ENCODE measurements at places on chromosomes 13 and 19. TPM values are rescaled to one million over a fixed set of nuclear protein-coding genes. Genes with fewer than 3 reads are reported as not detected.

DNA sequence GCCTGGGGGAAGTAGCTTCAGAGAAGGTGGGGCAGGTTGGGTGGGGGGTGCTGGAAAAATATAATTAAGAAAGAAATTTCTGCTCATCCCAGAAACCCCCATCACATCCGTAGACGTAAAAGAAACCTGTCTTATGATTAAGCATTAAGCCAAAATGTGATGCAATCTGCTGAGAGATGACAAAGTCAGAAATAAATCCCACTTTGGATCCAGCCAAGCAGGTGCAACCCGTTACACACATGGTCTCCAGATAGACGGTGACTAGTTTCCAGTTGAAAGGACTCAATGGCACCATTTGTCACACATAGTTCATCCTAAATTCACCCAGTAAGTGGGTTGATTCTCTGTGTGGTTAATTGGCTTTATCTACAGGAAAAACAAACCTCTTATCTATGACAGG lies 34.1 kb downstream of the PSG5 start:
- no peaks in the 10 kb centered on the region for H3K36me3 ChIP-seq
- no peaks in the 10 kb centered on the region for H3K4me1 ChIP-seq
- no peak overlapping the region for H3K4me3 ChIP-seq
- DNase-seq: no peak

DNA sequence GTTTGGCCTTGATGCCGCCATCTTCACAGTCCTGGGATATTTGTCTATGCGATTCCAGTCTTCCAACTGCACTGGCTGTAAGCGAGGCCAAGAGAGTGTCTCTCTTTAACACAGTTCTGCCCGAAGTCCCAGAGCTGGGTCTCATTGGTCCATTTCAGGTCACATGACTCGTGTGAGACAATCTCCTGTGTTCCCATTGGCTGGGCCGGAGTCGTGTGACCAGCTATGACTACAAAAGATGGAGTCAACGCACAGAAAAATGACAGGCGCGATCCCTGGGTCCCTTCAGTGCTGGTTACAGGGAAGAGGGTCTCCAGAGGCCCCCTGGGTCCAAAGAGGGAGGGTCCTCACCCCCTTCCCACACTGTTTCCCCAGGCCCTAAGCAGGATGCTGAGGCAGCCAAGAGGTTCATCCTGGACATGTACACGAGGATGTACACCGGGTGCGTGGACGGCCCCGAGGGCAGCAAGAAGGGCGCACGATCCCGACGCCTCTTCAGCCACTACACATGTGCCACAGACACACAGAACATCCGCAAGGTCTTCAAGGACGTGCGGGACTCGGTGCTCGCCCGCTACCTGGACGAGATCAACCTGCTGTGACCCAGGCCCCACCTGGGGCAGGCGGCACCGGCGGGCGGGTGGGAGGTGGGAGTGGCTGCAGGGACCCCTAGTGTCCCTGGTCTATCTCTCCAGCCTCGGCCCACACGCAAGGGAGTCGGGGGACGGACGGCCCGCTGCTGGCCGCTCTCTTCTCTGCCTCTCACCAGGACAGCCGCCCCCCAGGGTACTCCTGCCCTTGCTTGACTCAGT lies 15.9 kb upstream of the S1PR4 start:
- no peak overlapping the region for H3K4me3 ChIP-seq
- H3K27ac ChIP-seq: no peak overlapping the region
- peaks cover 13% of the 10 kb centered on the region for H3K4me1 ChIP-seq
- H3K27me3 ChIP-seq: no peaks in the 10 kb centered on the region
- peak; percentile 58 for DNase-seq
- no peaks in the 10 kb centered on the region for H3K36me3 ChIP-seq

DNA sequence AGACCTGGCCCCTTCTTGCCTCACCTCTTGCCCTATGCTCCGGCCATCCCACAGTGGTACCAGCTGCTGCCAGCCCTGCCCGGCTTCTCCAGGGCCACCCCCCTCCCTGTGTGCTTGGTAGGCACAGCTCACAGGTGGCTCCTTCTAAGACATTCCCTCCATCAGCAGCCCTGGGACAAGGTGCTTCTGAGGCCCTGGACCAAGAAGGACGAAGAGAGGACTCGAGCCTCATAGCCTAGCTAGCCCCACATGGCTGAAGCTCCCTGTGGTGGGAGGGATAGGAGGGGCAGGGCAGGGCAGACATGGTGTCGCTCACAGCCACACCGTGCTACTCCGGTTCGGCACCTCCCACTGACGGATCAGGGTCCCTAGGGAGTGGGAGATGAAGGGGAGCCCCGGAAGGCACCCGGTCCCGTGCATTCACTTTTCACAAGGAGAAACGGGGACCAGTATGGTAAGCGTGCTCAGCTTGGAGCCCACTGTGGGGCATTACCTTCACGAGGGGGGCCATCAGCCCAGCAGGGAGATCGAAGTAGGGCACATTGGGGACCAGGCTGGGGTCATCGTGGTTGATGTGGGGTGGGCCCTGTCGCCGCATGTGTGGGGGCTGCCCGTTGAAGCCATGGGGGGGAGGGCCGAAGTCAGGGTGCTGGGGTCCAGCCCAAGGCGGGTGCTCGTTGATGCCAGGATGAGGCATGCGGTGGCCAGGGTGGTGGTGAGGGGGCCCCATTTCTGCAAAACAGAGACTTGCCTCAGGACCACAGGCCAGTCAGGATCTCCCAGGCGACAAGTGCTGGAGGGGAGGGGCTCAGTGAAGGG lies 19.5 kb downstream of the CHERP start:
- no peak overlapping the region for H3K4me3 ChIP-seq
- H3K36me3 ChIP-seq: peaks cover 94% of the 10 kb centered on the region
- DNase-seq: peak; percentile 13
- H3K27ac ChIP-seq: no peak overlapping the region

The ZNF667 gene
- total RNA-seq: not detected

The CDX2 gene
- 0.04 TPM for total RNA-seq

DNA sequence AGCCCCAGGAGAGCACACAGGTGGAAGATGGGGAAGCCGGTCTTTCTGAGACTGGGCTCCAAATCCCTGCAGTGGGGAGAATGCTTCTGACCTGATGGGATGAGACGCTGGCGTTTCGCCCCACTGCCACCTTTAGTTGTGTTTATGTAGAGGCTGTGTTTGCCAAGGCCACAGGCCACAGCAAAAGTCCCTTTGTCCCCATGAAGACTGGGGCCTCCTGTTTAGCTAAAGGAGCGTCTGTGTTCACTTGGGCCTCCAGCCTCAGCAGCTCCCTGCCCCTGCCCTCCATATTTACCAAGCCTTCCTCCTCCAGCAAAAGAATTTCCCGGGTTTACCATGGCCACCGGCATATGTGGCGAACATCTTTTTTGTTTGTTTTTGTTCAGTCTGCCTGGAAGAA lies 10.4 kb upstream of the KLK14 start:
- peaks cover 5% of the 10 kb centered on the region for H3K36me3 ChIP-seq
- H3K27ac ChIP-seq: no peak overlapping the region
- DNase-seq: no peak

DNA sequence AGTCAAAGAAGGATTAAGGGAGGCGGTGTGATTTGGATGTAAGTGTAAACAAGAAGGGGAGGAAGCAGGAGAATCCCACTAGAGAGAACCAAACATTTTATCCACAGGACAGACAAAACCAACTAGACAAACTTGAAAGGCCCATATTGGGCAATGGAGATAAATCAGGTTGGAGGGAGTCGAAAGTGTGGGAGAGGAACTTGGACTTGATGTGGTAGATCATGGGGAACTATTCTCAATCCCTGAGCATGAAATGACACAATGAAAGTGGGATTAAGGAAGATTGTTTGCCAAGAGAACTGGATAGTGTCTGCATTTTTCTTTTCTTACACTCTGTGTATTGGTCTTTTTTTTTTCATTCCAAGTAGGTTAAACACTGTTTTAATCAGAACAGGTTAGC lies 17.9 kb downstream of the GPR183 start:
- H3K4me1 ChIP-seq: no peaks in the 10 kb centered on the region
- H3K4me3 ChIP-seq: no peak overlapping the region
- H3K27me3 ChIP-seq: no peaks in the 10 kb centered on the region
- no peak for DNase-seq

DNA sequence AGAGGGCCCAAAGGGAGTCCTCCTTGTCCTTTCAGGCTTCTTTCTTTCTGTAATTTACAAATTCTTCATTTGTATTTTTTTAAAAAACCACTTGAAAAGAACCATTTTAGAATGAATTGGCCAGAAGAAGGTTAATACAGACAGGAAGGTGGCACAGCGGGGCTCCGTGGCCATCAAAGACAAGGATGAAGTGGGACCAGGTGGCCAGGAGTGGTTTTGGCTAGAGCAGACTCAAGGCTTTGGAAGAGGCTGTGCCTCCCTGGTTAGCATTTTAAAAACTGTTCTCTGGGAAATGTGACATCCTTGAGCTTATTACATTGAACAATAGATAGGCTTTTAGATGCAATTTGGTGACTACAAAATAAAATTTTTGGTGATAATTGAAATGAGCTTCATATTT lies 48.4 kb downstream of the ATP8A2 start:
- no peaks in the 10 kb centered on the region for H3K27me3 ChIP-seq
- H3K4me3 ChIP-seq: no peak overlapping the region
- H3K4me1 ChIP-seq: no peaks in the 10 kb centered on the region
- H3K27ac ChIP-seq: no peak overlapping the region
- H3K36me3 ChIP-seq: no peaks in the 10 kb centered on the region
- no peak for DNase-seq

DNA sequence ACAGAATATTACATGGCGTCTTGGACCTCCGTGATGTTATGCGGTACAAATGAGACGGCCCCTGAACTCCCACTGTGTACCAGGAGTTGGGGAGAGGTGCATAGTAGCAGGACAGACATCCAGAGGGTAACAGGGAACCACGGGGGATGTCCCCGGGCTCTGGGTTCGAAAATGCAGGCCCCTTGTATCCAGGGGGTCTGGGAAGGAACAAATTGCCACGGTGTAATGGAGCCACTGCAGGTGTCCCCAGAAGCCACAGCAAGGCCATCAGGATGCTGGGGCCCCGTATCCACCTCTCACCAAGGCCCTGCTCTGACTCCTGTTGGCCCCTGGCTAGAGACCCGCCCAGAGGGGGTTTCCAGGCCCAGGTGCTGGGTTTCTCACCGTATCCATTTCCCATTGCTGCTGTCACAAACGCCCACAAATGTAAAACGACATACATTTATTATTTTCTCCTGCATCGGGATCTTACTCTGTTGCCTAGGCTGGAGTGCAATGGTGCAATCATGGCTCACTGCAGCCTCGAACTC lies 77.8 kb downstream of the INSR start:
- H3K4me3 ChIP-seq: no peak overlapping the region
- no peak overlapping the region for H3K27ac ChIP-seq
- no peaks in the 10 kb centered on the region for H3K36me3 ChIP-seq
- DNase-seq: no peak
- 0 out of 3 replicates have a peak, but pooled peaks cover 7% of the 10 kb centered on the region for H3K27me3 ChIP-seq
- no peaks in the 10 kb centered on the region for H3K4me1 ChIP-seq

The KLK15 gene
- not detected for total RNA-seq

DNA sequence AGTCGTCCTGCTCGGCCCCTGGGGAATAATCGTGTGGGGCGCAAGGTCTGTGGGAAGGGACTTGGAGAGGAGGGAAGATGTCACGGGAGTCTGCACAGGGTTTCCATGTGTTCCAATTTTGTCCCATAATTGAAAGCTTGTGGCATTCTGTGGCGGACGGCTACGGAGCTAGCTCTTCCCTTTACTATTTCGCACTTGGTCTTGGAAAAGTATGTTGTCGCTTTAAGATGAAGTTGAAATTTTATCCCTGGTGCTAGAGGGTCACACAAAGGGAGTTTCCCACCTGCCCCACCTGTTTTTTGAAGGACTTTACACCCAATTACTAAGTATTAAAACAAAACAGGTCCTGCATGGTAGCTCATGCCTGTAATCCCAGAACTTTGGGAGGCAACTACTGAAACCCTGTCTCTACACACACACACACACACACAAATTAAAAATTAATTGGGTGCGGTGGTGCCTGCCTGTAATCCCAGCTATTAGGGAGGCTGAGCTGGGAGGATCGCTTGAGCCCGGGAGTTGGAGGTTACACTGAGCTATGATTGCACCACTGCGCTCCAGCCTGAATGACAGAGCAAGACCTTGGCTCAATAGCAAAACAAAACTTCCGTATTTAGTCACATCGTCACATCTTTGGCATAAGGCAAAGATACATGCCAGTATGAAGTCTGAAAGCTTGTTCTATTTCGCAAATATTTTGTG lies 967 bp upstream of the TPT1 start:
- DNase-seq: peak; percentile 47
- H3K36me3 ChIP-seq: peaks cover 42% of the 10 kb centered on the region
- H3K4me1 ChIP-seq: peaks cover 8% of the 10 kb centered on the region
- no peaks in the 10 kb centered on the region for H3K27me3 ChIP-seq
- H3K4me3 ChIP-seq: peak overlapping the region; percentile 96
- peak overlapping the region; percentile 70 for H3K27ac ChIP-seq

- H3K27ac ChIP-seq: no peak overlapping the region
- peak; percentile 75 for DNase-seq
- peaks cover 13% of the 10 kb centered on the region for H3K36me3 ChIP-seq
- H3K4me3 ChIP-seq: no peak overlapping the region
These were observed 10.3 kb upstream of the GARIN5A start for GRCh38 chr19:50486823-50487515.

GRCh38 chr19:49473868-49474541 lies at the start of gene FLT3LG:
FLT3LG (plus strand) TSS chr19:49474215; CDS start chr19:49474640, 425 bp downstream.
- peak within 1 kb of the TSS; percentile 56 for H3K4me3 ChIP-seq
- H3K27me3 ChIP-seq: no peaks in the 10 kb centered on the region
- H3K4me1 ChIP-seq: peaks cover 14% of the 10 kb centered on the region
- DNase-seq: peak; percentile 87
- H3K27ac ChIP-seq: peak within 1 kb of the TSS; percentile 29

DNA sequence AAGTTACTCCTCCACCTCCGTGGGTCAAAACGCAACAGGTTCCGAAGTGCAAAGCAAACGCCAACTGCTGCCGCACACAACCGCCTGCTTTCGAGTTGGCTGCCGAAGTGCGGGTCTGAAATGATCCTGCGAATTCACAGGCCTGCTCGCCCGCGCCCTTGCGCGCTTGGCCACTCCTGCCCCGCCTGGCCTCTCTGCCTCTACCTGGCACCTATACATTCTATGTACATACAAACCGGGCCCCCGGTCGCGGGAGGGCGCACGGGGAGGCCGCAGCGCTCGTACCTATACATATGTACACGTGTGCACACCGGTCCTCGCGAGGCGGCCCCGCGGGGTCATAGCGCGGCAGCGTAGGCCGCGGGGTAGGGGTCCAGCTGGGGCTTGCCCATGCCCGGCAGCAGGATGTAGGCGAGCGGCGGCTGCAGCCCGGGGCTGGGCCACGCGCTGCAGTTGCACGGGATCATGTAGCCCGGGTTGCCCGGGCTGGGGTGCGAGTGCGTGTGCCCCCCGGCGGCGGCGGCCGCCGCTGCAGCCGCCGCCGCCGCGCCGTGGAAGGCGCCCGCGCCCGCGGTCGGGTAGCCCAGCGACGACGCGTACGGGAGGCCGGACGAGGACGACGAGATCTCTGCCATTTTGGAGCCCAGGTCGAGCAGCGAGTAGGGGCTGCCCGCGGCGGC lies 1.3 kb downstream of the SOX21 start:
- H3K36me3 ChIP-seq: no peaks in the 10 kb centered on the region

GRCh38 chr13:71448080-71448630 lies 418.8 kb downstream of the DACH1 start:
- H3K4me3 ChIP-seq: no peak overlapping the region
- no peaks in the 10 kb centered on the region for H3K36me3 ChIP-seq
- H3K4me1 ChIP-seq: no peaks in the 10 kb centered on the region
- H3K27ac ChIP-seq: no peak overlapping the region
- H3K27me3 ChIP-seq: no peaks in the 10 kb centered on the region
- no peak for DNase-seq
